ENCODE measurements at places on chromosomes 7 and 10.

GRCh38 chr10:110486680-110487410 is 10.9 kb upstream of the DUSP5 start:
- no peak for DNase-seq

DNA sequence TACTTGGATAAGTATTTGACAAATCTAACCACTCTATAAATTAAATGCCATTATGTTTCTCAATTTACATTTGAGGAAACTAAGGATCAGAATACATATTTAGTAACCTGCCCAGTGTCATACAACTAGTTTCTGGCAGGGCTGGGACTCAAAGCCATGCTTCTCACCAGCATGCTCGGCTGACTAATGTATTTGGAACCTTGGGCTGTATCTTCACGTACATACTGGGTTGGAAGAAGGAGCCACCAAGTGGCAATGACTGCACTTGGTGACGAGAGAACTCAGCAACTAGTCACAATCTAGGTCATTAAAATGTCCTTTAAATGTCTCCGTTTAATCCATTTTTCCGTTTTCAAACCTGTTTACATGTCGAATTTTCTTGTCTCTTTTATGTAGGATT is 42.9 kb downstream of the CHRM2 start:
- no peak for DNase-seq

GRCh38 chr7:127770885-127771284 is 118.9 kb downstream of the SND1 start:
- DNase-seq: no peak

GRCh38 chr10:78559661-78560340 is 509.0 kb upstream of the ZMIZ1 start:
- no peak for DNase-seq

DNA sequence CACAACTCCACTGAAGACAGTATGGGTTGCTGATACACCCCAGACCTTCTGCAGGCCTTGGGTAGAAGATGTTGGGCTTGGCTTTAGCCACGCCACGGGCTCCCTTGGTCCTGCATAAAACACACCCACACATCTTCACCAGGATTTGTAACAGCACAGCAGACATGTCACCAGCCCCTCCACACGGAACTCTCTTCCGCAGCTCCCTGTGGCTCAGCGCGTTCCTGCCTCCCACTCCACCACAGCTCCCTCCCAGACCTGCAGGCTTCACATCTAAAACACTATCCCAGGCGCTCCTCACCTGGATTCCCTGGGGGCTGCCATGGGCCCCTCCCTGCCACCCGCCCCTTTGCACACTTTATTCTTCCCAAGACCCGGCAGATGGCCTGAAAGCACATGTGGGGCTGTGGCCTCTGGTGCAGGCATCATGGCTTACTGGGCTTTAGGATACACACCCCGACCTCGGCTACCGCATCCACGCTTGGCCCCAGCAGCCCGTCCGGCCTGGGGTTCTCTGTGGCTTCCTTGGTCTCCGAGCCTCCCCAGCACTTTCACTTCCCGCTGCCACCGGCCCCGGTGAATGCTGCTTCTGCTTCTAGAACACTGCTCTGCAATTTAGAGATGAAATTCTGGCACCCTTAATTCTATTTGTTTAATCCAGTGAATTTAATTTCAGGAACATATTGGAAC is 432.9 kb downstream of the DNAJB6 start:
- DNase-seq: no peak

GRCh38 chr10:43299579-43299978 is 32.7 kb upstream of the RASGEF1A start:
- peak; percentile 25 for DNase-seq

GRCh38 chr10:3402187-3402751 is 229.7 kb upstream of the PITRM1 start:
- no peak for DNase-seq

DNA sequence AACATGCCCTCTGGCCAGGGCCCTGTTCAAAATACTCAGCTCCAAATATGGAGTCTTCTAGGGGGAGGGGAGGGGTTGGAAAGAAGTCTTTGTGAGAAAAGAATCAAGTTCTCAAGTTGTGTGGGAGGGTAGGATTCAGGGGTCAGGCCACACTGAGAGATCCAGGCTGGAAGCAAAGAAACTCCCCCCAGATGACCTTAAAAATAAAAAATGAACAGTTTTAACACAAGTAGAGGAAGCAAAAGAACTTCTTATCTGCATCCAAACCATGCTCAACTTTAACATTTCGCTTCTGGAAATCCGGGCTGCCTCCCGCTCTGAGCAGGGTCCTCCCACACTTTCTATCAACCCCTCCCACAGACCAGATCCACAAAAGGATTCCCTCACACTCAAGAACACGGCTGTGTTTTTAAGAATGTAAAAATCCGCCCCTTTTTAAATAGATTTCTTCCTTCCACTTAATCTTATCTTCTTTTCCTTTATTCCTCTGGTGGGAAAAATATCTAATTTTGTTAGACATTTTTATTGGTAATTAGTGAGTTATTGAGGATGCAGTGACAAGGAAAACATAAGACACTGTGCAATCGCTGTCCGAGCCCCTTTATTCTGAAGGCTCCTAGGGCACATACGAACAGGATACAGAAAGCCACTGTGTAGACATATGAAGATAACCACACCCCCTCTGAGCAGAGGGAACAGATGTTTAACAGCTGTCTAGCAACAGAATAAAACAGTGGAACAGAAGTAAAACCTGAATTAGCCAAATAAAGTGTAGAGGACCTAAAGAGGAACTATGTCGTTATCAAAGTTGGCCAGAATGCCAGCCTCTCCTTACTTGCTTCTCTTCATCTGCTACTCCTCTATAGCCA is 43.8 kb downstream of the CYTH3 start:
- no peak for DNase-seq

- DNase-seq: no peak
Observed at GRCh38 chr7:102072636-102073209, 213.9 kb upstream of the SH2B2 start.

- DNase-seq: no peak
Observed at GRCh38 chr7:25189197-25189596, 39.1 kb downstream of the NPVF start.

DNA sequence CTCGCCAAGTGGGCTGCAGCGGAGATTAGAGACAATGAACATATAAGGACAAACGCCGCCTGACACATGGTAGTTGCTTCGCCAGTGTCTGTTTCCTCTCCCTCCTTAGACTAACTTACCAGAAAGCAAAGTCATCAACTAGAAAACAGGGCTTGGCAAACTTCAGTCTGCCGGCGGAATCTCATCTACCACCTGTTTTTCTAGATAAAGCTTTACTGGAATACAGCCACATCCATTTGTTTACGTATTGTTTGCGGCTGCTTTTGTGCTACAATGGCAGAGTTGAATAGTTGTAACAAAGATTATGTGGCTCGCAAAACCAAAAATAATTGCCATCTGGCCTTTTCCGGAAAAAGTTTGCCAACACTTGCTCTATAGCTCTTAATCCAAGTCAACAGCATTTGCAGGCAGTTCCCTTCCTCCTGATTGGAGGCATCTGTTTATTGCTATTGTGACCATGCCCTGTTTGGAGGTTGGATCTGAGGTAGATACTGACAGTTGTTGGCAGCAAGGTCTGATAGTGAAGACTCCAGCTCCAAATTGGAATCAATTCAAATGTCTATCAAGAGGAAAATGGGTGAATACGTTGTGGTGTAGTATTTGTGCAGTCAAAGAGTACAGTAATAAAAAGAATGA is 260.6 kb downstream of the POU6F2 start:
- no peak for DNase-seq

- no peak for DNase-seq
Observed at GRCh38 chr10:73841526-73842285, 30.3 kb upstream of the NDST2 start.

- DNase-seq: no peak
Observed at GRCh38 chr7:9498303-9498702, 1064.9 kb downstream of the NXPH1 start.

DNA sequence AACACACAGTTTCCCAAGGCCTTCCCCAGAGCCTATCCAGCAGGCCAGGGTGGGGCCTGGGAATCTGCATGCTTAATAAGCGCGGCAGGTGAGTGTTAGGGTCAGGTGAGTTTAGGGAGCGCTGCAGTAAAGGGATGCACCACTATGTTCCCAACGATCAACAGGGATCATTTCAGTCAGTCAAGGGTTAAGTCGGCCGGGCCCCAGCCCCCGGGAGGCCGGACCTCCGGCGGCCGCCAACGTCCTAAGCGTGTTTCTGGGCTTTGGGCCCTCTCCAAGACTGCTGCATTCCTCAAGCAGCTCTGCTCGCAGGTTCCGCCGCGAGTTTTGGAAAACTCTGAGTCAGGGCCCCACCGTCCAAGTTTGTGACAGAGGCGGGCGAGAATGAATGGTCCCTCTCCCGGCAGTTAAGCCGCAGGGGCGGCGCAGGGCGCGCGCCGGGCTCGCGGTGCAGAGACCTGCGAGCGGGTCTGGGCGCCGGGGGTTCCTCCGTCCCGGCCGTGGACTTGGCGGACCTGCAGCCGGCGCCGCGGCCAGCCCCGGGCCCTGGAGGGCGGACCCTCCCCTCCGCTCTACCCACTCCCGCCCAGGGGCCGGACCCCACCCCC is 81.6 kb downstream of the ARHGAP22 start:
- DNase-seq: no peak

- no peak for DNase-seq
Observed at GRCh38 chr10:288316-289200, 153.3 kb downstream of the ZMYND11 start.

DNA sequence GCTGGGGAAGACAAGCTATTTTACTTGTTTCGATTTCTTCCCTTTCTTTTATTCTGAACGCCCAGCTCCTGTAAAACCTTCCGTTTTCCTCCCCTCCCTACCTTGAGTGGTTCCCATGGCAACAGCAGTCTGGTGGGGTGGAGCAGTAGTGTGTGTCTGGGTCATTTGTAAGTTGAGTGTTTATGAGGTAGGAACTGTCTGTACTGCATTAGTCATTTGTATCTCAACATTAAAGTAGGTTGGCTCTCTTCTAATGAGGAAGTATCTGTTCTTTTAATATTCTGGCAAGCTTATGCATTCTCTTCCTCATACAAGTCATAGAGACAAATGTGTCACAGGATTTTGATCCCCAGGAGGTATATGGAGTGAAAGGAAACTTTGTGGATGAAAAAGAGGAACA is 85.3 kb upstream of the CCDC6 start:
- DNase-seq: peak; percentile 71

GRCh38 chr10:1162481-1163203 is 106.5 kb downstream of the WDR37 start:
- no peak for DNase-seq

GRCh38 chr10:61733358-61733940 is 70.7 kb downstream of the CABCOCO1 start:
- DNase-seq: no peak

- no peak for DNase-seq
Observed at GRCh38 chr7:128443831-128444600, 11.7 kb upstream of the HILPDA start.

DNA sequence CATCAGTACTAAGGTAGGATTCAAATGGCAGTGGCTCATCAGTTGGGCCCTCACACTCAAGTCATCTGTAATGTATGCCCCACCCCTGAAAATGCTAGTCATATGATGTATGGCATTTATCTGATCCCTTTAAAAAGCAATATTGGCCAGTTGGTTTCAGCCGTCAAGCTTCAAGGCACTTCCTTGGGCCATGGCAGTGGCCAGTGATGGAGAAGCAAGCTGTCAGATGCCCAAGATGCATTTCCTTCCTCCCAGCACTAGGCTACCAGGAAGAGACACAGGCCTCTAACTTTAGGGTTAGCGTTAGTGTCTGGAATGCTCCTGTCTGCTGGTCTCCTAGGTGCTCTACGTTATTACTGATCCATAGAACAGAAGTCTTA is 64.1 kb downstream of the PIK3AP1 start:
- DNase-seq: no peak

- no peak for DNase-seq
Observed at GRCh38 chr7:7522421-7522820, 13.3 kb downstream of the COL28A1 start.
